ENCODE measurements at places on chromosomes 3 and 15.

- DNase-seq, result no peak
These were observed 43.0 kb downstream of the TP53BP1 start for GRCh38 chr15:43449981-43450380.

DNA sequence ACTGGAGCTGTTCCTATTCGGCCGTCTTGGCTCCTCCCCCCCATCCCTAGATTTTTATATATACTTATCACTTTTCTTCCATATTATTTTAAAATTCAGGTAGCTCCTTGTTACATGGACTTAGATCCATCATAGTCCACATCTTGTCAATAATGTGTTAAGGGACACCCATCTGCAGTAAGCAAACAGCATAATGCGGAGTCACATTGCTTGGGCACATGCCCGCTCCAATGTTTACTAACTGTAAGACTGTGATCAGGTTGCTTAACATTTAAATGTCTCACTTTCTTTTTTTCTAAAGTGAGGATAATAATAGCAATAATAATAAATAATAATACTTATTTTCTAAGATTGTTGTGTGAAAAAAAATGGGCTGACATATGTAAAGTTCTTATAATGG lies 303.2 kb upstream of the SOX14 start:
- no peak for DNase-seq

GRCh38 chr15:70912187-70912586 lies 19.6 kb downstream of the LRRC49 start:
- DNase-seq, result no peak

DNA sequence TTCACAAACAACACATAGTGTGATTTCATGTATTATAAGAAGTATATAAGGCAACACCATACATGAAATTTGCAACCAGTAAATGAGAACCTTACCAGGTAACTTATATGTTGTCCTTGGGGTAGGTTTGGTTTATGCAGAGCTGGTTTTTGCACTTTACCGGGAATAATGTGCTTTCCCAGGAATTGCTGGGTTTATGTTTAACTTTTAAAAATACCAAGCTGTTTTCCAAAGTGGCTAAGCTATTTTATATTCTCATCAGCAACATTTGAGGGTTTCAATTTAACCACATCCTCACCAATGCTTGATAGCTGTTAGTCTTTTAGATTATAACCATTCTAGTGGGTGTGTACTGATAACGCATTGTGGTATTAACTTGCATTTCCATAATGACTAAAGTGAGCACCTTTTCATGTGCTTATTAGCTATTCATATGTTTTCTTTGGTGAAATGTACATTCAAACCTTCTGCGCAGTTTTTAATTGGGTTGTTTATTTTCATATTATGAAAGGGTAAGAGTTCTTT lies 71.6 kb downstream of the KY start:
- DNase-seq, result no peak

DNA sequence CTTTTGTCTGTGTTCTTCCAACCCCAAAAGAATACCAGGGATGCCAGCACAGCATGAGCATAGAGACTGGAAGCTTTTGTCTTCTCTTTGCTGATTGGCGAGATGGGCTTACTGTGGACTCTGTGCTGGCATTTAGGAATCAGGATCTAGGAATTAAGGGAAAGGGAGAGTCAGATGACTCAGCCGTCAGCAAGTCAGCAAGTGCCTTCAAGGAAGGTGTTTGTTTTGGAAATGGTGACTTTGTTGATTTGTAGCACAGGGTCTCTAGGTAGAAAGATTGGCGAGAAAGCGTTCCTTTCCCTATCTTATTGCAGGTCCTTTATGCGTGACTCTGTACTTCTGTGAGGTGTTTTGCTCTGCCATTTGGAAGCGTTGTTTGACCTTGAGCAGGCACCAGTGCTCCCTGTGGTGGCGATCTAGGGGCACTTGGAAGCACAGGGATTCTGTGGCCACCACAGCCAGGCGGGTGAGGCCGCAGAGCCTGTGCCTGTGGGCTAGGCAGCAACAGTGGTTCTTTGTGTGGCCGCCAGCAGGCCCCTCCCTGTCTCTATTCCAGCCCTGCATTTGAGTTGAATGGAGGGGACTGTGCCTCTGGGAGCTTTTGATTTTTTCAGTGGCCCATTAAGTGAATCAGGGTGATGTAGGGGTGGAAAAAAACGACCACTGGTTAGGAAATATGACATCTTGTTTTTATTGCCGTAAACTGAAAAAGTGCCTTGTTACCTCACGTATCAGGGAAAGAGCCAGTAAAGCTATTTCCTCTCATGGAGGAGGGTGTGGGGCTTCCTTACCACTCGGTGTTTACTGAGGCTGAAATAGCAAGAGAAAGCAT lies 19.0 kb downstream of the FAN1 start:
- DNase-seq, result no peak

DNA sequence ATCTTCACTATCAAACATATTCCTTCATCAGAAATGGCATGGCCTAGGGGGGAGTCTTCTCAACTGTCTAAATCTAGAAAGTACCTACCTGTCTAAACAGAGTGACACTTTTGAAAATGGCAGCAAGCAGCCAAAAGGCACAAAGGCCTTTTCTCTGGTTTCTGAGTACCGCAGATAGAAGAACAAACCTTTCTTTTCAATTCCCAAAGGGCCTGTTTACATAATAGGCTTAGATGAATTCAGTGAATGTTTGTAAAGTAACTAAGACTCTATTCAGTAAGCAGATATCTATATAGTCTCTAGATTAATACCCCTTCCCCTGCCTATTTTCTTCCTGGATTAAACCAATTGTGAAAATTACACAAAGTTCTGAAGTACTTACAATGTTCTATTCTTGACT lies 7.1 kb downstream of the MYEF2 start:
- DNase-seq, result no peak

DNA sequence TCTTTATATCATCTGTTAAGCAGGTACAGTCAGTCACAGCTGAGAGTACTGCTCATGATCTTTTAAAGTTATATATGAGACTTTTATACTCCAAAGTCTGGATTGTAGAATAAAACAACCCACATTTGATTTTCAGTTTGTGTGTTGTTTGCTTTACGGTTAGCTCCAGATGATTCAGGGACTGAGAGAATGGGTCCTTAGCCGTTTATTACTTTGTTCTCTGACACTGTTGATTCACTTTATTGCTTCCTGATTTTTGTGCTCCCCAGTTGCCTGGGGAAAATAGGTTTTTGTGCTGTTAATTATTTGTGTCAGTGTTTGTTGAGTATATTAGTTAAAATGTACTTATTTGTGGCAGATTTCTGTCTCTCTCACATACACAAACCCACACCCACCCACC lies 8.6 kb upstream of the EBLN2 start:
- DNase-seq, result no peak

DNA sequence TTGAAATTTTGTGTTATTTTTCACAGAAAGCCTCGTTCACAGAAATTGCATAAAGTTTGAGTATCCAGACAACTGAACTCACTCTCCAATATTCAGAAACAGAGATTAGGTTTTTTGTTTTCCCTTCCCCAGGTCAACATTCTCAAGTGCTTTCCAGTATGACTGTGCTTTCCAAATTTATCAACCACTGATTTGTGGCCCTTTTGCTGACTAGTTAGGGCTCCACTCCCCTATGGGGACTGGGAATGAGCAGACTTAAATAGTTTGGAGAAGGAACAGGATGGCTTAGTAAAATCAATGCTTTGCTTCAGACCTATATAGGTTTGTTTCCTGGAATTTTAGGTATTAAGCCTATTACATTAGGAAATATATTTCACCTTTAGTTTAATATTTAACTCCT lies 38.2 kb upstream of the NAALADL2 start:
- DNase-seq, result no peak

DNA sequence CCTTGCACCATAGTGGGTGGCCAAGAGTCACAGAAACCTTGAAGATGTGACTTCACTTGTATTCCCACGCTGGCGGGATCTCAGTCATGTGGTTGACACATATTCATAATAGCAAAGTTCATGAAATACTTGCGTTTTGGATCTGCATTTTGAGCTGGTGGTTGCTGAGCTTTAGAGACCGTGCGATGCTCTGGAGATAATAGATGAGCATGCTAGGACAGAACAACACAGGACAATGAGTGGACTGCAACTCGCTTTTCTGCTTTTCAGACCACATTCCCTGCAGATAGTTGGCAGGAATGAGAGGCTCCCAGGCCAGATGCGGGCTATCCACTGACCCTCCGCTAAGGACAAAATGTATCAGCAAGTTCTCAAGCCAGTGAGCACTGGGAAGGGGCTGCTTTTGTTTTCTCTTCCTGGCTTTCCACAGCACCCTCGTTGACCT lies 13.8 kb upstream of the STARD5 start:
- DNase-seq, result no peak

DNA sequence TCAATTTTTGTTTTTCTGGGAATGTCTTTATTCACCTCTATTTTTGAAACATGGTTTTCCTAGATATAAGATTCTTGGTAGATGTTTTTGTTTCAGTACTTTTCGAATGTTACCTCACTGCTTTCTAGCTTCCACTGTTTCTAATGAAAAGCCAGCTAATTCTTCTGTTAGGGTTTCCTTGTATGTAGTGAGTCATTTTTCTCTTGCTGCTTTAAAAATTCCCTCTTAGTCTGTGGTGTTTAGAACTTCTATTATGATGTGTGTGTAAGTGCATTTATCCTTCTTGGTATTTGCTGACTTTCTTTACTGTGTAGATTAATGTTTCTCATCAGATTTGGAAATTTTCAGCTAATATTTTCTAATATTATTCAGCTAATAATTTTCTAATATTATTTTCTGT lies 151.1 kb upstream of the OSTN start:
- no peak for DNase-seq

DNA sequence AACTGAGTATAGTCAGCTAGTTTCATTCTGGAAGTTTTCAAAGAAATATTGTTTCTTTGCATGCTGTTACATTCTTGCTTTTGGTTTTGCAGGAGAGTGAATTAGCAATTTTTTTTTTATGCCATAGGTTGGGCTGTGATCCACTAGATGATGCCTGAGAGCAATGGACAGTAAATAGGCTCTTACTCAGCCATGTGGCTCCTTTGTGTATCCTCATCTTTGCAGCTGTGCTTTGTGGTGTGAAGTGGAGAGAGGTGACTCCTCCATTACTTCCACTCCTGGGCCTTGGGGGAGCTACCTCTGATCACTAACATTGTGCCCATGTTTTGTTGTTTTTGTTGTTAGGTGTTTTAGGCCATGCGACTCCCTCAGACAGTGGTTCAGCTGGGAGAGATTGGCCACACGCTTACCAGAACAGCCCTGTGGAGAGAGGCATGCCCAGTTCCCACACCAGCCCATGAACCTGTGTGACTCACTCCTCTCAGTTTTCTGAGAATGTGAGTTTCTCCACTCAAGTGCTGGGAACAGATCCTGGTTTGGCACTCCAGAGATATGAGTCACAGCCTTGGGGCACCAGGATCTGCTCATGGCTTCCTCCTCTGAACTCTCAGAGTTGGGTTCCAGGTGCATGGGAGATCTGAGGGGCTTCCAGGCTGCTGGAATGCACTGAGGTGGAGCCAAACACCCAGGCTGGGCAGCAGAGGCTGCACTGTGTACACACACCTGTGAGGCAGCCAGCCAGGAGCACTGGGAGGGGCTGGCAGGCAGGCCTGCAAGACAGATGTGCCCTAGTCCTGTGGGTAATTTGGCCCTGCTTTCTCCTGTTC lies 785.3 kb downstream of the ROBO2 start:
- no peak for DNase-seq

DNA sequence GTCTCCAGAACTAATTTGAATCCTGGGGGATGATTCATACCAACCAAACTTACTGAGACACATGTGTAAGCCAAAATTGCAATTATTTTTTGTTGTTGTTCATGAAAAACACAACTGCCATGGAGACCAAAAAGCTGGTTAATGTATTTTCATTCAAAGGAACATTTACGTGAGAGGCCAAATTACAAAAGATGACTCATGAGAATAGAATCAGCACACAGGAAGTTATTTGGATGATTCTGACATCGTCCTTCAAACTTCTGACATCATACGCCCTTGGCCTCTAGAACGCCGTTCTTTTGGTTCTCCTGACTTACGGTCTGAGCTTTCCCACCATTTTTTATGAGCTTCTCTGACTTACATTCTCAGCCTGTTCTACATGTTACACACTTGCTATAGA lies 3.0 kb upstream of the ZNF280D start:
- no peak for DNase-seq

- DNase-seq, result no peak
These were observed 157.9 kb downstream of the BBX start for GRCh38 chr3:107680698-107681097.

- peak; percentile 46 for DNase-seq
These were observed 1.3 kb downstream of the TOP2B start for GRCh38 chr3:25663347-25663868.

DNA sequence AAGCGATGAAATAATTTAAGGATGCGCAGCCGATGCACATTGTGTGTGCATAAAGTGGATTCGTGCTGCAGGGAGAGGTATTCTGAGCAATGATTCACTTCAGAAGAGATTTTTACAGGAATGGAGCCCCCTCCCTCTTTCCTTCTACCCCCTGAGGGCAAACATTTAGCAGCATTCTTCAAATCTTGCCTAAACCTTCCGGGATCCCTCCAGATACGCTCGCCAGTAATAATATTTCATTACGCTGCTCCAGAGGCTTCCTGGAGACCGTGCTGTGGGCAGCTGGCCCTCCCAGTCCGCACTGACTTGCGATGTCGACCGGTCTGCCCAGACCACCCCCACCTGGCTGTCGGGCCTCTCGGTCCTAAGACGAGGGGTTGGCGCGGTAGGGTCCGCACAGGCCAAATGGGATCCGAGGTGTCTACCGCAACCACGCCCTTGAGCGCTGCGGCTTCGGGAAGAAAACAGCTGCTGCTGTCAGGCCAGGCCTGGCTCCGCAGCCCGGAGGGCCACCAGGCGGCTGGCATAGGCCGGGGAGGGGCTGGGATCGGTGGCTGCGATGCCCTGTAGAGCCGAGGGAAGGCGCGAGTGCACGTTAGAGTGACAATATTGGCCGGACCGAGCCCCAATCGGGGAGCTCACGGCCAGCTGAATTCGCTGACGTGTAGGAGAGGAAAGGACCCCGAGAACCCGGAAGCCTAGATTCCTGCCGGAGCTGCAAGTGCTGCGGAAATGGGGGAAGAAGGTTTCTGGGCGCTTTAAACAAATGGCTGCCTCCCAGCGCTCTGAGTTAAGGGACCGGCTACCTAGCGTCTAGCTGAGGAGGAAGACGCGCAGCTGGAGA lies 14.3 kb downstream of the ZIC4 start:
- no peak for DNase-seq

GRCh38 chr15:69031013-69032001 lies 16.8 kb downstream of the NOX5 start:
- DNase-seq, result peak; percentile 5

- DNase-seq, result no peak
These were observed 30.5 kb downstream of the TMEM44 start for GRCh38 chr3:194602669-194603171.

- DNase-seq, result no peak
These were observed 49.5 kb downstream of the SMAD6 start for GRCh38 chr15:66751579-66751978.

Data from CD4-positive, alpha-beta T cell treated with Interleukin-10 for 1 hour (primary cell).